ENCODE measurements at places on chromosomes 4 and X.

GRCh38 chrX:13545726-13546125 is 23.7 kb upstream of the EGFL6 start:
- peak; percentile 94 for DNase-seq

DNA sequence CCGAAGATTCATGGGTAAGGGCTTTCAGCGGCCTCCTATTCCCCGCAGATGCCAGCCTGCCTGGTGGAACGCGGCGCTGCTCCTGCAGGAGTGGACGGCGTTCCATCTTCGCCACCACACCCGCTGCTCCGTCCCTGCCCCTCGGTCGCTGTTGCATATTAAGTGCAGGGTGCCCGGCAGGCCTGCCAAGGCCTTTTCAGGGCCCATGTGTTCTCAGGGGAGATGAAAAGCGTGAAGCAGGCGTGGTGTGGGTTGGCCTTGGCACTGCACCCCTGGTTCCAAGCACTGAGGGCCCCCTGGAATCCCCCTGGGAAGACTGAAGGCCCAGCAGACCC is 52.0 kb downstream of the SORCS2 start:
- DNase-seq: no peak

DNA sequence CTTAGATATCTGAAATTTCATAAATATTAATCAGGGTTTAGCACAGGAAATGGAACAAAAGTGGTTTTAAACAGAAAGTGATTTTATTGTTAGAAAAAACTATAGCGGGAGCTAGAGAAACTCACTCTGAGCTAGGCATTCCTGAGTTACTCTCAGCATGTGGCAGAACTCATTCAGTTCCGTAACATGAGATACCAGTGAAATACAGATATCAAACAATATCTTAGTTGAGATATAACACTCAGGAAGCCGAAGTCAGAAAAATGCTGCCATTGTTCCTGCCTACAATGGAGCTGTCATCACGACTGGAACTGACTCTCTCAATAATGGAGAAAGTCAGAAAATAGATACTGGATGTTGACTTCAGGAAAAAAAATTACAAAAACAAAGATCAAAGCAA is 1428.7 kb downstream of the PCDH18 start:
- no peak for DNase-seq

- no peak for DNase-seq
These were observed 126.3 kb upstream of the CBR4 start for GRCh38 chr4:169136330-169136729.

- peak; percentile 26 for DNase-seq
These were observed 39.4 kb downstream of the WFS1 start for GRCh38 chr4:6308899-6309643.

GRCh38 chr4:142120921-142121320 is 484.5 kb downstream of the IL15 start:
- no peak for DNase-seq

DNA sequence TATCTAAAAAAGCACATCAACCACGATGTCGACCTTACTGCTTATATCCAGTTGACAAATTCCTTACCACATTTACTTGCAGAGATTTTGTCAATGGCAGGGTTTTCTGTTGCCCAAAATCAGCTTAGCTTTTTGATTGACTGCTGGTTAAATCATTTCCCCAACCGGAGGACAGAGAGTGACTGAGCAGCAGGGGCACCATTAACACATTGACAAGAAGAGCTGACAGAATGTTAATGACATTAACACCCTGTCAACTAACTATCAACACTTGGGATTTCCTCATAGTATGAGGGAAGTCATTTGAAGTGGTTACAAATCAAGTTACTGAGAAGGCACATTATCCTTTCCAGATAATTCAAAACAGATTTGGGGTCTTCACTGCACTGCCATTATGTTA is 368.4 kb downstream of the RPA4 start:
- DNase-seq: no peak

Measured in NCI-H1105 treated with DMSO at 0.1 percent for 48 hours (cell line).